ENCODE measurements at places on chromosomes 4 and X.

DNA sequence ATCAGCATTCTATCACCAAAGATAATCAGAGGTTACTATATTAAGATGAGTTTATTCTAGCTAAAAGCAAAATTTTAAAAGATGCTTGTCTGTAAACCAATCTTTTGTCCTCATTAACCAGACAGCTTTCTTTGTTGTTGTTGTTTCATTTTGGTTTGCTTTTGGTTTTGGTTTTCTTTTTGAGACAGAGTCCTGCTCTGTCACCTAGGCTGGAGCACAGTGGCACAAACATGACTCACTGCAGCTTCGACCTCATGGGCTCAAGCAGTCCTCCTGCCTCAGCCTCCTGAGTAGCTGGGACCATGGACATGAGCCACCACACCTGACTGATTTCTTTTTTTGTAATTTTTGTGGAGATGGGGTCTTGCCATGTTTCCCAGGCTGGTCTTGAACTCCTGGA, 102.9 kb downstream of the COX18 start:
- no peak for DNase-seq

GRCh38 chr4:33512397-33512796, 2731.9 kb downstream of the ARAP2 start:
- no peak for DNase-seq

DNA sequence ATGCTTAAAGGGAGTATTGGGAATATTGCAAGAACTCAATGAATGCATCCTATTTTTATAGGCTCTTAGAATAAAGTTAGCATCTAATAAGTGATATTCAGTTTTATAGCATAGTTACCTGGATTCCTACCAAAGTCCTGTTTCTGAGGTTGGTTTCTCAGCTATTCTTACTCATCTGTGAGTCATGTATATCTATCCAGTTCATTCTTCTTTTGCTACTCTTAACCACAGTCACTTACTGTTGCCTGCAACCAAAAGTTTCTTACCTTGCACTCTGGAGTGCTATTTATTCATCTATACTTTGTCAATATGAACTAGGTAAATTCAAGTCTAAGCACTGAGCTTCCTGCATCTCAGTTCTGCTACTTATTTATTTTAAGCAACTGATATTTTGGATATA, 322.5 kb downstream of the HS3ST1 start:
- no peak for DNase-seq

DNA sequence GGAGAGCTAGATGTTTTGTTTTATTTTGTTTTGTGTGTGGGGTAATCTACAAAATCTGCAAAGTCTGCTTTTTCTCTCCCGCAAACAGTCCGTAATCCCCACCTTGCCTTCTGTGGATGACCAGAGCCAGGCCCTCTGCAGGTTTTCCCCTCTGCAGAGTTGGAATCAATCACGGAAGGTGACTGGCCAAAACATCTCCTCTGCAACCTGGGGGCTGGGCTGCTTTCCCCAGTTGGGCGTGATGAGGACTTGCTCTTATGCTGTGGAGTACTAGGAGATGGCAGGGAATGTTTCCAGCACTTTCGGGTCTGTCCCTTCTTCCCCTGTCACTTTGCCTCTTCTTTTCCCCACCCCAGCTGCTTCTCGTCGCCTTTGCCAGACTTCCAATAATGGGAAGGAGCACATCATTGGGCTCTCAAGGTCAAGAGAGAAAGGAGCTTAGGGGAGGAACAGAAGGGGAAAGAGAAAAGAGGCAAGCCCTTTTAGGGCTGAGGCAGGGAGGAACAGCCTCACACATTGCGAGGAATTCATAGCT, 1.1 kb downstream of the TMEM35A start:
- peak; percentile 7 for DNase-seq

GRCh38 chr4:110231869-110232268, 33.5 kb upstream of the ELOVL6 start:
- DNase-seq, result no peak

GRCh38 chr4:41549478-41549877, 11.5 kb downstream of the LIMCH1 start:
- no peak for DNase-seq

DNA sequence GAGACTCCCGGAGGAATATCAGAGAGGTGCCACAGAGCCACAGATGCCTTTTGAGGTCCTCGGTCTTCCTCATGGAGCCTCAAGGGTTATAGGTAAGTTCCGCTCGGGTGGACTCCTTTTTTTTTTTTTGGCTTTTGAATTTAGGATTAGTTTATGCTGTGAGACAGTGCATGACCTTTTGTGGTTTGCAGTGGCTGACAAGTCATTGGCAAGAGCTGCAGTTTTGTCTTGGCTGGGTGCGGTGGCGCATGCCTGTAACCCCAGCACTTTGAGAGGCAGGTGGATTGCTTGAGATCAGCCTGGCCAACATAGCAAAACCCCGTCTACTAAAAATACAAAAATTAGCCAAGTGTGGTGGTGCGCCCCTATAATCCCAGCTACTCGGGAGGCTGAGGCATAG, 4.5 kb upstream of the GRSF1 start:
- DNase-seq, result no peak

- no peak for DNase-seq
These were observed 203.1 kb downstream of the FAT4 start for GRCh38 chr4:125517831-125518230.

- DNase-seq, result no peak
These were observed 288.3 kb downstream of the ARHGAP24 start for GRCh38 chr4:85763202-85763601.

DNA sequence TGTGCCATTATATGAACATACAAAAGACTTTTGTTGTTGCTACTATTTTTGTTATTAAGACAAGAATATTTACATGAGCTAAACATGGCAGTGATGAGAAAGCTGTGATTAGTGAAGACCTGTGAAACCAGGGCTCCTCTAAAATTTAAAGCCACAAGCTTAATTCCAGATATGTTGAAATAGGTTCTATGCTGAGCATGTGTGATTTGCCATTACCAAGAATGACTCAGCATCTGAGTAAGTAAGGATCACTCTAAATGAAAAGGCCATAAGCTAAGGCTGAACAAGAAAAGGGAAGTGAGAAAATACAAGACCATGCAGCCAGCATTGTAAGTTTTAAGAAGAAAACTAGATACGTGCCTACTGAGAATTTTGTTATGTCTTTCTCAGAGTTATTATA, 75.9 kb upstream of the CAMK2D start:
- DNase-seq, result no peak

DNA sequence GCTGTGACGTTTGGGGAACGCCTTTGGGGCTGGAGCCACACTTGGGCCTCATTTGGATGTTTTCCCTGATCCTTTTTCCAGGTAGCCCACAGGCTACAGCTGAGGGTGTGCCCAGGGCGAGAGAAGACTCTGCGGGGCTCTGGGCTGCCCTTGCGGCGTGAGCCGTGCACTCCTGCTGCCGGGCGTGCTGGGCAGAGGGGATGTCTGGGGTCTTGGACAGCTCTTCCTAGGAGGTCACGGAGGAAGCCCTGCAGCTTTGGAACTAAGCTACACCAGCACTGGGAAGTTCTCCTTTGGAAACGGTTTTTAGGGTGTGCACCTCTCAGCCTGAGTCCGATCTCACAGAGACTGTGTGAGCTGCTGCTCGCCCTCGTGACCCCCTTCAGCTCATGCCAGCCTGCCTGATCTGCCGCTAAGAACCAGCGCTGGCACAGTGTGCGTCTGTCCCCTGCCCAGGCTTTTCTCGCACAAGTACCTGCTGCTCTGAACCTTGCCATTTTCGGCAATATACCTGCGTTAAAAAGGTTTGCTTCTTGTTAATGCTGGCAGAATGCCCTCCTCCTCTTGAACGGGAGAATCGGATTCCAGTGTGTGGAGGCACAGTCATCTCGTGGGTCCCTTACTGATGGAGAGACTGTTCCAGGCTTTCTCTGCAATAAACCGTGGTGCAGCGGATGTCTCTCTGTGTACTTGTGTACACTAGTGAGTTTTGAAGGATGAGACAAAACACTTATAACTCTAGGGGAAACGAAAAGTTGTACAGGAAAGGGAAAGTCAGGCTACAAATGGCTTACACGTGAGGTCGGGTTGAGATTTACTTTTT, 14.3 kb downstream of the MSANTD1 start:
- DNase-seq, result no peak

DNA sequence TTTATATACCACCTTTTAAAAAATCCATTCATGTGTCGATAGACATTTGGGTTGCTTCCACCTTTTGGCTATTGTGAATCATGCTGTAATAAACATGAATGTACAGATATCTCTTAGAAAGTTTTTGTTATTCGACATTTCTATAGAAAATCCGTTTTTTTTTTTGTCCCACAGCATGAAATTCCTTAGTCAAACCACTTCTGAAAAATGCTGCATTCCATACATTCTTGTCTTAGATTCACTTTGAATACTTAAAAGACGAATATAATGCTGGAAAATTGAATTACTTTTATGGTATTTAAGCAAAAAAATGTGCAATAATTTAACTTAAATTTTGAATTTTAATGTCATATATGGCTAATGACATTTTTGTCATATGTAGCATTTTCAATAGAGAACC, 1345.5 kb downstream of the TECRL start:
- DNase-seq, result no peak

DNA sequence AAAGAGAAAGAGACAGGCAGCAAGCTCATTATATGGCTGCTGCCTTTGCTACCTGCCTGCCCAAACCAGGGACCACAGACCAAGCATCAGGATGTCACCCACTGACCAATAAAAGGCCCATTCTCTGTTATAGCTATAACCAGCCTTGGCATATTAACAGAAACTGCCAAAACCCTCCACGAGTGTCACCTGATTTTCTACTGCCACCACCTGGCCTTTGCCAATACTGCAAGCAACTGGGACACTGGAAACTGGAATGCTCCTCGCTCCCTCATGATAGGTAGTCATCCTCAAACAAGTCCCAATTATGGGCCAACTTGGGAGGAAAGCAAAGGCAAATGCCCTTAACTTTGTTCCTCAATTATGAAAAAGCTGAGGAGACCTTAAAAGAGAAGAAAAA, 76.0 kb downstream of the SPIN4 start:
- no peak for DNase-seq

- no peak for DNase-seq
These were observed 49.9 kb upstream of the MND1 start for GRCh38 chr4:153294631-153295030.

GRCh38 chrX:50952406-50952805, 41.9 kb downstream of the BMP15 start:
- no peak for DNase-seq

DNA sequence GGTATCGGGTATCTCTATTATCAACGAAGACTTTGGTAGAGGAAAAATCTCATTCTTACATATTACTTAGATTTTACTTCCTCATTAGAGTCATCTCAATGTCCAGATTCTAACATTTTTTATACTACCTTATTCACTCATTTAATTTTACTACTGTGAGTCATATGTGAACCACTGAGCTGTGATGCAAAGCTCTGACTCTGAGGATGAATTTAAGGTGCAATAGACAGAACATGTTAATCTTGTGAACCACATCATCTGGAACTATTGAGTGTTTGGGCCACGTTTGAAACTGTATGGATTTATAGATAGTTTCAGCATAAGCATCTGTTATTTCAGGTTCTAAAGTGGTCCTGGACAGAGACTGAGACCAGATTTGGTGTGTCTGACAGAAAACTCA, 78.4 kb downstream of the PWWP3B start:
- DNase-seq, result no peak

GRCh38 chr4:170610434-170610833, 520.7 kb upstream of the AADAT start:
- DNase-seq, result no peak

GRCh38 chr4:9703391-9703790, 78.0 kb upstream of the DRD5 start:
- DNase-seq, result peak; percentile 68

DNA sequence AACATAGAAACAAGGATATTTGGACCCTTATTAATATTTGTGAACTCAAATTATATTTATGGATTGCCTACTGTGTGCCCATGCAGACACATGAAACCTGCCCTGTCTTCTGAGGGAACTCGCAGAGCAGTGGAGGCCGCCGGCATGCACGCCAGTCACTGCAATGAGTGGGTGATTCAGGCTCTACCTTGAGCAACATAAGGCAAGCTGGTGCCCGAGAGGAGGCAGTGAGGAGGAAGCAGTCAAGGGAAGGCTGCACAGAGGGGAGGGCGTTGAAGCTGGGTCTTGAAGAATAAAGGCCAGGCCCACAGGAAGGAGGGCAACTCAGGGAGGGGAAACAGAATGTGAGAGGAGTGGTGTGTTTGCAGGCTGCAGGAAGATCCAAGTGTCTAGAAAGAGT, 52.8 kb downstream of the PPEF2 start:
- no peak for DNase-seq

- no peak for DNase-seq
These were observed 66.1 kb upstream of the EFNB1 start for GRCh38 chrX:68762766-68763165.

DNA sequence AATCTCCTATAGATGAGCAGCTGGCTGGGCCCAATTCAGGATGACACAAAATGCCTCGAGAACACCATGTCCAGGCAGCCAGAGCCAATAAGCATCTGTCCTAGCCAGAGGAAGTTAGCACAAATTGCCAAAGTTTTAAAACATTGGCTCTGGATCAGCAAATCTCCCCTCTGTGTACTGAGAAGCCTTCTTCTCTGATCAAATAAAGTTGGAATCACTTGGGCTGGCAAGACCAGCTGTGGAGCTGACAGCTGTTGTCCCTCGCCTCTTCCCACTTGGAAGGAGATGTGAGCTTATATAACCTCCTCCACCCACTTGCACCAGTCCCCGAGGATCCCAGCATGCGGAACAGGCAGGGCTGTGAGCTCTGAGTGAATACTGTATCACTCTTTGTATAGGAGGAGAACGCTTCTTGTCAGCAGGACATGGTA, 183.9 kb downstream of the OPHN1 start:
- no peak for DNase-seq

- DNase-seq, result no peak
These were observed 283.0 kb upstream of the BOD1L1 start for GRCh38 chr4:13910556-13910955.

- no peak for DNase-seq
These were observed 47.6 kb downstream of the NHSL2 start for GRCh38 chrX:71958281-71958675.

- DNase-seq, result no peak
These were observed 45.4 kb upstream of the STIM2 start for GRCh38 chr4:26815199-26815598.

- DNase-seq, result no peak
These were observed 123.1 kb upstream of the GPM6A start for GRCh38 chr4:175935016-175935661.

- DNase-seq, result no peak
These were observed 389.7 kb downstream of the SPRY1 start for GRCh38 chr4:123786163-123786915.

DNA sequence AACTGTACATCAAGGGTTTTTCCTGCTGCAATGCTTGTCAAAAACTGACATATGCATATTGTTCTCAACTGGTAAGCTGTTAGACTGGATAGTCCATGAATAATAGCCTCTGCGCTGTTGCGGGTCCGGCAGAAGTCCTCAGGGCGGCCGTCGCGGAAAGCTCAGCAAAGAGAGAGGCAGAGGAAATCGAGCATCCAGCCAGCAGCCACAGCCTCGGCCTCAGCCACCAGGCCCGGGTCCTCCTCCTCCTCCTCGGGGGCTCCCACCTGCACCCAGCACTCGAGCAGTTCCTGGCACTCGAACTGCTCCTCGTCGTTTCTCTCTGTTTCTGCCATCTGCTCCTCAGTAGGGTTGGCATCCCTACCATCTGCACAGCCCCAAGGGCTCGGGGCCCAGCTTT, 53.7 kb downstream of the UPRT start:
- DNase-seq, result no peak

GRCh38 chr4:84031401-84031800, 467.7 kb downstream of the NKX6-1 start:
- DNase-seq, result no peak

- DNase-seq, result no peak
These were observed 59.0 kb downstream of the ING2 start for GRCh38 chr4:183563874-183564273.

All from kidney (tissue), 22 donors.